ENCODE measurements at places on chromosomes 7 and 10. TPM values are rescaled to one million over a fixed set of nuclear protein-coding genes. Genes with fewer than 3 reads are reported as not detected.

The SEMA3D gene
- total RNA-seq = not detected

DNA sequence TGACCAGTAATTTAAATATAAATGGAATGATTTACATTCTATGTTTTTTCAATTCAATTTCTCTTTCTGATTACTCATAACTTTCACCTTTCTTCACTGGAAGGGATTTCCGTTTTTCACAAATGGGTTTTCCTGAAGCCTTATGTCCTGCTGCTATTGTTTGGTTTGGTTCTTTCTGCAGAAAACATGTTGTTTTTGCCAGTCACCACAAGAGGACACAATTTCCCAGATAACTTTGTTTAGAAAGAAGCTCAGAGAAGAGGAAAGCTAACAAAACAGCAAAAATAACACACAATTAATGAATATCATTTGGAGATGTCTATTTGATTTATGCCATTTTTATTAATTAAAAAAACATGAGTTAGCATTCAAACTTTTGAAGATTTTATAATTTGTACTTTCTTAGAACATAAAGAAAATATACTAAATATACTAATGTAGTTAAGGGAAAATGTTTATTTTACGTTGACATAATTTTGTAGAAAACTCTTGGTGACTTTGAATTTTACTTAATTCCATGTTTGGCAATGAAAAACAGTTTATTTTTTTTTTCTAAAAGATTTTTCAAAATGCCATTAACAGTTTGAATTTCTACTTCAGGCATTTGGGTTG lies 4.6 kb upstream of the TWIST1 start:
- no peak for DNase-seq

DNA sequence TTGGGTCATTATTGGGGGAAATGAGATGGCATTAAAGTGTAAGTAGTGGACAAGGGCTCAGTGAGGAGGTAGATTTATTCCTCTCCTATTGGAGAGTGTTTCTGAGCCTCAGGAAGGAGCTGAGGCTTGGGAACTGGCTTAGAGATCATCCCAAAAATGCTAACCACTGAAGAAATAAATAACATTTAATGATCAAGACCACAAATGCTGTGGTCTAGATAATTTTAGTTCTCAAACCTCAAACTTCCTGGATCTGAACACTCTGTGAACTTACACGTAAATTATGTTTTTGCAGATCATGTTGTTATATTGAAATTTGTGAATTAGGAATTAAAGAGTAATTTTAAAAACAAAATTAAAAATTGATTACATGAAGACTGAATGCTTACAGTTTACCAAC lies 27.3 kb downstream of the MDFIC start:
- DNase-seq = no peak

DNA sequence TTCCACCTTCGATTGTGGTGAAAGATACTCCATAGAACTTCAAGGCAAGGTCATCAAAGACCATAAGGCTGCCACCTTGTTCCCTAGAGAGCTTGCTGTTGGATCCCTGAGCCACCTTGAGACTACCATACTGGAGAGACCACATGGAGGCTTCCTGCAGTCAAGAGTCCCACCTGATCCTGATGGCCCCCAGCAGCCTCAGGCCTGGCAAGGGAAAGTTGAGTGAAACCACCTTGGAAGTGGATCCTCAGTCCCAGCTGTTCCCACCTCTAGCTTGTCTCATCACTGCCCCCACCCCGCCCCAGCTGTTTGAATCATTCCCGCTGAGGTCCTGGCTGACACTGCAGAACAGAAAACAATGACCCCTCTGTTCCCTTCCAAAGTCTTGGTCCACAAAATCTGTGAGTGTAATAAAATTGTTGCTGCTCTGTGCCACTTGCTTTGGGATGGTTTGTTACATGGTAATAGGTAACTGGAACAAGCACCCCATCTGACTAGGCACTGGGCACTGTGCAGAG lies 32.0 kb downstream of the PRLHR start:
- no peak for DNase-seq

- DNase-seq = peak; percentile 78
These were observed 137.2 kb downstream of the ARID5B start for GRCh38 chr10:62038609-62039190.

GRCh38 chr7:115449689-115450088 lies 527.8 kb downstream of the MDFIC start:
- DNase-seq = no peak

GRCh38 chr10:68586606-68587305 lies 26.6 kb downstream of the TET1 start:
- DNase-seq = no peak

The HTR7 gene
- total RNA-seq = not detected

DNA sequence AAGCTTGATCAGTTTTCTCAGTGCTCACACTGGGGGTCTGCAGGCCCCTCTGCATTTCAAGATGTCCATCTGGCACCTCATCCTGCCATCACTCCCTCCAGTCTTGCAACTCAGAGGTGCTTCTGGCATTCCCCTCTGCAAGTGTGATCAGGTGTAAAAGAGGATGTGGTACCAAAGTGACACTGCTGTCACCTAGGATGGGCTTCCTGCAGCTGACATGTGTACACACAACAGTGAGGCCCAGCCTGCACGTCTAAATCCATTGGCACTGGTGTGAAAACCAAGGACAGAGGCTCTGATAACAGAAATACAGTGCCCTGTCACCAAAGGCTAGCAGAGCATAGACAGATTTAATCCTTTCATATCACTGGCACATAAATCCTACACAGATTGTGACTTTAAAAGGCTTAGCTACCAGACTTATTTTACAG lies 162.5 kb upstream of the CELF2 start:
- DNase-seq = no peak

- DNase-seq = no peak
These were observed 45.1 kb downstream of the INPP5F start for GRCh38 chr10:119770928-119771327.

GRCh38 chr7:122984021-122984420 lies 11.5 kb downstream of the TAS2R16 start:
- DNase-seq = no peak

- DNase-seq = no peak
These were observed 66.4 kb downstream of the MINDY4 start for GRCh38 chr7:30837581-30837980.

The SPDYE2B gene
- not detected for total RNA-seq

The ACSM6 gene
- total RNA-seq = not detected

The NPFFR1 gene
- not detected for total RNA-seq

- no peak for DNase-seq
These were observed 76.9 kb downstream of the MAPK8 start for GRCh38 chr10:48383393-48383792.

DNA sequence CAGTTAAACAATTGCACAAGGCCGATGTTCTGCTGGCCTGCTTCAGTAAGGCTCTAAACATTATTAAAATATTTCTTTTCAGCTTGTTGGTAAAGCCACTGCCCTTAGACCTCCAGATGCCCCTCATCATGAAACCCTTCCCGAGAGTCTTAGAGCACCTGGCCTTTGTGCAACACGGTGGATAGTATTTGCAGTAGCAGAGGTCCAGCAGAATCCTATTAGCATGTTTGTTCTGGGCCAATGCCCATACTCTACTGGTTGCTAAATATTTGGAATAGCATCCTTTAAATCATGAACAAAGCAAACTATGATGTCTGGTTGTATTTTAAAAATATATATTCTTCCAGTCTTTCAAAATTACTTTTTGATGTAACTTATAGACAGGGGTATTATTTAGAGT lies 584.6 kb downstream of the CNTNAP2 start:
- DNase-seq = no peak

DNA sequence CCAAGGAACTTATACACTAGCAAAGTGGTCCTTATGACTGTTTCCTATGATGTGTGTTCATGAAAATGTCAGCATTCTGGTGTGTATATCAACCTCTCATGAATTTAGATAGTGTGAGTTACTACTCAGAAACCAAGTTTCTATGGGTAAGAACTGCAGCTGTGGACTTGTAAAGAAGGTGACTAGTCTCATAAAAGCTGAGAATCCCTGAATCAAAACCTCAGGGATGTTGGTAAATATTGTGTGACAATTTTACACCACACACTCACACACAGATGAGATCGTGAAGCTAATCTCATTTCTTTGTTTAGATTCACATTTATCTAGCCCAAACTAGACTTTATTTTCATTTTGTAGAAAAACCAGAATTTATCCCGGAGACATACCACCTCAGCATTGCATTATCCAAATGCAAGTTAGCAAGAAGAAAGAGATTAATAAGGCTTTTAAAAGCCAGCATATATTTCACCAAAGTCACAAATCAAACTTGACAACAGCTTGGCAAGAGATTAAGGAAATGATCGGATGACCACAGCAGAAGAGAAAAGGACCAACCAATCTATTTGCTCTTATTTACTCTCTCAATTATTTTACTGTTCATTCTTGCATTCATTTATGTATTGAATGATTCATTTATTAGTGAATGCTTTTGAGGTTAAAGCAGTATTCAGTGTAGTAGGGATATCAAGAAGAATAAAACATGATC lies 92.9 kb downstream of the PLXDC2 start:
- no peak for DNase-seq

The UNCX gene
- not detected for total RNA-seq

GRCh38 chr10:30059209-30060107 lies at the start of gene JCAD:
Gene JCAD, minus strand, starts transcription at chr10:30059586. Its CDS starts 11,774 bp downstream, at chr10:30047812.
- DNase-seq = peak; percentile 17

GRCh38 chr7:101121991-101122932 lies 4.6 kb upstream of the SERPINE1 start:
- no peak for DNase-seq

DNA sequence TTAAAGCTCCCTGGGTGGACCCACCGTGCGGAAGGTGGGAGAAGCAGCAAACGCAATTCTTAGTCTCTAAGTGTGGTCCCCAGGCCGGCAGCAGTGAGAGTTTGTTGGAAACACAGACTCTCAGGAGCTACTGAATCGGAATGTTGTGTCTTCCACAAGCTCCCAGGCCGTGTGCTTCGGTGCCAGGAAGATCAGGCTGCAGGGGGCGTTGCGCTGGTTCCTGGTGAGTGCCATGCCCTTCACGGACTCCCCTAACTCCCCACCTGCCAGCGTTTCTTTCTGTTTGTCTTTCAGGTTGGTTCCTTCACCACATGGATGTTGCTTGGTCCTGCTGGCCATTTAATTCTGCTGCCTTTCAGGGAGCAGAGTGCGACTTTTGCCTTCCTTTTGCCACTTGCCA lies 91.2 kb upstream of the PITRM1 start:
- no peak for DNase-seq

DNA sequence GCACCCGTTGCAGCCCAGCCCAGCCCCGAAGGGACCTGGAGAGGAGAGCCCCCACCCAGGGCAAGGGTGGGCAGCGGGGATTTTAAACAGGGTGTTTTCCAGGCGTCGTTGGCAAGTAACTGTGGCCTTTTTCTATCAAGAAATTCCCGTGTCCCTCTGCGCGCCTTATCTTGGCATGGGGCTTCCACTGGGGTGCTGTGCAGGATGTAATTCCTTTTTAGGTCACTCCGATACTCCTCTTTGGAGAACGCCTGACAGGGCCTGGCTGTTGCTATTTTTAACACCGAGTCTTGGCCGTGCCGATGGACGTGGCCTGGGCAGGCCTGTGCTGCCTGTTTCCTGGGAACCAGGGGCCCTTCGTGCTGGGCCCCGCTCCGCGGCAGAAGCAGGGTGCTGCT lies 93.8 kb downstream of the INPP5A start:
- DNase-seq = no peak

- no peak for DNase-seq
These were observed 209.8 kb downstream of the ZEB1 start for GRCh38 chr10:31528831-31529230.

GRCh38 chr7:134548877-134549276 lies at the start of gene AKR1B15:
Gene AKR1B15, plus strand, starts transcription at chr7:134549110. Its CDS starts 15,510 bp downstream, at chr7:134564620.
- no peak for DNase-seq

DNA sequence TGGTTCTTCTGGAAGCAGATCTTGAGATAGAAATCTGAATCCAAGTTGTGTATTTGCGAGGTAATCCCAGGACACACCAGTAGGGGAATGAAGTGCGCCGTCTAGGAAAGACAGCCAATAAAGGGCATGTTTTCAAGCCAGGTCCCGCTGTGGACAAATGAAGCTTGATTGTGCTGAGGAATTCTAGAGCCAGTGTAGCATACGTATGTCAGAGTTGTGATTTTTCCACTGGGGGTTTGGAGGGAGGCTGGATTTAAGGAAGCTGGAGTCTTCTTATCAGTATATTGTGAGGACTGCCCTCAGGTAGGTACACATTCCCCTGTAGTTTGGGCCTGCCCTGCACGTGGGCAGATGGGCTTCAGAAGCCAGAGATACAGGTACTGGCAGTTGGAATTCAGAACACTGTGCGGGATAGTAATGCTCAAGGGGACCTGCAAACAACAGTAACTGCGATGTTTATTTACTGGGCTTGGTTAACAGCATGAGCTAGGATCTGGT lies 50.9 kb downstream of the GALNT11 start:
- DNase-seq = peak; percentile 5

DNA sequence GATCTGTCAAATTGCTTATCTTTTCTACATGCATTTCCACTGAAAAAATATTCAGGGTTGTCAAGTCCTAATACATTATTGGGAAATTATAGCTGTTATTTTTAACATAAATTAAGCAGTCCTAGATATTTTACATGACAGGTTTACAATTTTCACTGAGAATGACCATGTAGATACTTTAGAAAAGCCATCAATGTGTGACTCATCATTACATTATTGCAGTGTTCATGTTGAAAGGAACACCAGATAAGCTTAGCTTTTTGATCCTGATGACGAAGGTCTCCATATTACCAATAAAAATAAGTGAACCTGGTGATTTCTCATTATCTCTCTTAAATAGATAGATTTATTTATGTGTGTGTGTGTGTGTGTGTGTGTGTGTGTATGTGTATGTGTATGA lies 529.5 kb upstream of the PCDH15 start:
- DNase-seq = no peak

- no peak for DNase-seq
These were observed 7.0 kb upstream of the PDCD4 start for GRCh38 chr10:110864662-110865140.

The TMEM196 gene
- total RNA-seq = not detected

The ACBD7 gene
- total RNA-seq = not detected

The PTPRE gene
- 24.3 TPM for total RNA-seq

- DNase-seq = no peak
These were observed 105.0 kb downstream of the INSYN2A start for GRCh38 chr10:127091354-127091753.

DNA sequence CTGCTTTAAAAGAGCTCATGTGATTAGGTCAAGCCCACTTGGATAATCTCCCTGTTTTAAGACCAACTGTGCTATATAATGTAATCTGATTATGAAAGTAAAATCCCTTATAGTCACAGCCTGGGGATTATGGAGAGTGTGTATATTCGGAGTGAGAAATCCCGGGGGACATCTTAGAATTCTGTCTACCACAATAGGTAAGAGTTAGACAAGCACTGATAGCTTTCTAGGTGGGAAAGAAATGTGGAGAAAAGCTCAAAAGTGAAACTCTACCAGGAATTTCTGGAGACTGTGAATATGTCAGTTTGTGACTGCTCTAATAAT lies 2.9 kb upstream of the VCL start:
- DNase-seq = no peak

- no peak for DNase-seq
These were observed 62.3 kb upstream of the PDLIM1 start for GRCh38 chr10:95353123-95353522.

GRCh38 chr10:61684894-61685507 lies 22.3 kb downstream of the CABCOCO1 start:
- DNase-seq = no peak

The ECD gene
- 31.3 TPM for total RNA-seq
